ENCODE measurements at places on chromosomes 2 and 18.

DNA sequence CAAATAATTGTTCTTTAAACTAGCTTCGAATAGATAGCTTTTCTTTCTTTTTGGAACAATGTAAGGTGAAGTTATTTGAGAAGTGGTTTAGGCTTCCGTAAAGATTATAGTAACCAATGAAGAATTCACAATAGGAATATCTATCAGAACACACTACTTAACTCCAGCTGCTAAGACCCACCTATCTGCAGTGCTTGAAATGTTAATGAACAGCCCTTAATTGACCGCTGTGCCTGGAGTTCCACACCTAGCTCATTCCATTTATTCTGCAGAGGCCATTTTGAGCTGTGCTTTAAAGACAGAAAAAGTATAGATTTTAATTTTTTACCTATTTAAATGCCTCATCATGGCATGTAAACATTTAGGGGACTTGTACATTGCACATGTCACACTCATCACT, 83.3 kb upstream of the APCDD1 start:
- no peak overlapping the region for H3K27ac ChIP-seq
- H3K27me3 ChIP-seq, result peaks cover 17% of the 10 kb centered on the region
- no peak for DNase-seq
- no peaks in the 10 kb centered on the region for H3K36me3 ChIP-seq

DNA sequence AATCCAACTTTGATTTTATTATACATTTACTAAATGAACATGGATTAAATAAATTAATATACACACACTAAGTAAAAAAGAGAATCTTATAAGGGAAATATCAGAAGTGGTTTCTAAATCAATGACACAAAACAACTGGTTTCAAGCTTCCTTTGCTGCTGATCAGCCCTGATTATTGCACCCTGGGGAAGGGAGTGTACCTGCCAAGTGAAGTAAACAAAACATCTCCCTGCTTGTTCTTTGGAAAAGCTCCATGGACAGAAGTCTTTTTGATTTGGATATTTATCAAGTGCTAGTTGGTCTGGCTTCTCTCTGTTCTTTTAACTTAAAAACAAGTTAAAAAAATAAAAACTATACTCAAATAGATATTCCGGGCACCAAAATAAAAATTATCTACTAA, 190.1 kb downstream of the PDE11A start:
- H3K27ac ChIP-seq, result no peak overlapping the region
- DNase-seq, result no peak
- no peaks in the 10 kb centered on the region for H3K27me3 ChIP-seq
- no peak overlapping the region for H3K4me3 ChIP-seq
- H3K36me3 ChIP-seq, result no peaks in the 10 kb centered on the region

DNA sequence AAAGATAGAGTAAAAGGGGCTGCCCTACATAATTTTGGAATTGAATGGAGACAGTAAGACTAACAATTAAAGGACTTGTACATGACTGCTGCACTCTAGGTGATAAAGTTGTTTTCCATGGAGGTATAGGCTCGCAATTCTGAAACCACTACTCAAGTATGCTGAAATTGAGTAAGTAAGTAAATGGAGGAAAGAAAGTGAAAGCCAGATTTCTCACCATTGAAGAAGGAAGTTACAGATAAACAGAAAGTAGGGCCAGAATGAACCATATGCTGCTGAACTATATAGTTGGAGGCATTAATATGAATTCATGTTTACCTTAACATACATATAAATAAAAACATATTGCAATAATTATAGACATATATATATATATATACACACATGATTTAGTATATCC, 225.7 kb upstream of the ST6GAL2 start:
- no peak overlapping the region for H3K27ac ChIP-seq
- no peaks in the 10 kb centered on the region for H3K36me3 ChIP-seq
- H3K4me3 ChIP-seq, result no peak overlapping the region
- DNase-seq, result no peak

DNA sequence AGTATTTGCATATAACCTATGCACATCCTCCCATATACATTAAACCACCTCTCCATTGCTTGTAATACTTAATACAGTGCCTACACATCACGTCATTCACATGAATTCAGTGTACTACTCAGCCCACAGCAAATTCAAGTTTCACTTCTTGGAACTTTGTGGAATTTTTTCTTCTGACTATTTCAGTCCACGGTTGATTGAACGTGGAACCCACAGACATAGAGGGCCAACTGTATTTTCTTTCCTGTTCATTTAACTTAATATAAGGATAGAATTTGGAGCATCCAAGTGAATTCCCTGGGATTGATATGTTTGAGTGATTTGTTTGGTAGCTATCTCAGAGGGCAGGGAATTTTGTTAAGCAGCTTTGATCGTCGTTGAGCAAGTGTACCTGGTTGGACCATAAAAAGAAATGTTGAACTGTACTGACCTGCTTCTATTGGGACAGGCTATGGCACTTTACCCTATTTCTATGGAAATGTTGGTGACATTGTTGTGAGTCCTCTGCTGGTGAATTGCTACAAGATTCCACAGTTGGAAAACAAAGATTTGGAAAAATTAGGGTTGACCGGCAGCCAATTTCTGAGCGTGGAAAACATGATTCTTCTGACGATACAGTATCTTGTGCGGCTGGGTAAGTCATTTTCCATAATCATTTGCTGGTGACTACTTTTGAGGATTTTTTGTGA, 156.6 kb downstream of the ESCO1 start:
- H3K27me3 ChIP-seq, result peaks cover 11% of the 10 kb centered on the region
- H3K4me3 ChIP-seq, result no peak overlapping the region
- no peak for DNase-seq
- no peak overlapping the region for H3K27ac ChIP-seq
- H3K4me1 ChIP-seq, result peaks cover 7% of the 10 kb centered on the region
- H3K36me3 ChIP-seq, result no peaks in the 10 kb centered on the region

- no peak overlapping the region for H3K4me3 ChIP-seq
- DNase-seq, result peak; percentile 84
- H3K36me3 ChIP-seq, result no peaks in the 10 kb centered on the region
- H3K4me1 ChIP-seq, result peaks cover 4% of the 10 kb centered on the region
- no peaks in the 10 kb centered on the region for H3K27me3 ChIP-seq
Measured at GRCh38 chr2:105545730-105546627, 147.1 kb upstream of the FHL2 start.

DNA sequence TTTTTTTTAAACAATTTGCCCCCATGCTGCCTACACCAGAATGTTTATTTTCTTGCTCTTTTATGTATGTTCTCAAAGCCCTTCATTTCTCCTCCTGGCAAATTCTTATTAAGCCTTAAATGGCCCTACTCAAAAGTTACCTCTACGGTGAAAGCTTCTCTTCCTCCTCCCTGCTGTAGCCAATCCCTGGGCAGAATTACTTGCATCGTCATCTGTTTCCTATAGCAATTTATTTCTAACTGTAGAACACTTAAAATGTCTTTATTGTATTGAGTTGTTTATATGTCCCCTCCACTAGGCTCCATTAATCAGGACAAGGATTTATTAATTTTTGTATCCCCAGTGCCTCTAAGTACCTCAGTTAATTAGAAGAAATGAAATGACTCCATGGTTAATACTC, 2.5 kb upstream of the RAD51AP2 start:
- no peaks in the 10 kb centered on the region for H3K36me3 ChIP-seq
- no peak for DNase-seq
- H3K27ac ChIP-seq, result no peak overlapping the region
- no peak overlapping the region for H3K4me3 ChIP-seq
- H3K27me3 ChIP-seq, result peaks cover 3% of the 10 kb centered on the region

- H3K27me3 ChIP-seq, result peaks cover 2% of the 10 kb centered on the region
- no peaks in the 10 kb centered on the region for H3K36me3 ChIP-seq
- no peak overlapping the region for H3K4me3 ChIP-seq
- peaks cover 34% of the 10 kb centered on the region for H3K4me1 ChIP-seq
- no peak for DNase-seq
Measured at GRCh38 chr2:62409442-62409841, 96.6 kb downstream of the TMEM17 start.

DNA sequence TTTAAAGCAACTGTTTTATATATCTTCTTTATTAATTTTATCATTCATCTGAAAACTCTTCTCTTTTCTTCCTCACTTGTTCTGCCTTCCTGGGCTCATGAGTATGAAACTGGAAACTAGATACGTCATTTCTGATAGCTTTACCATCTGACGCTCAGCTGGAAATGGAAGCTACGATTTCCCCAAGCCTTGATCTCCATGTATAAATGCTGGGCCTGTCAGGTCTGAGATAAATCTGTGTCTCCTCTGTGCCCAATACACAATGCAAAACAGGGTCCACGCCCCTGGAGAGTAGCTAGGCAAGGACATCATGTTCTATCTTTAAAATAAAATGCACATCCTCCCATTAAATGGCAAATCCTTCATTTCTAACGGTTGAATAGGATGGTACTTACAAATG, 238.4 kb downstream of the AFF3 start:
- no peaks in the 10 kb centered on the region for H3K36me3 ChIP-seq
- H3K27ac ChIP-seq, result no peak overlapping the region
- H3K27me3 ChIP-seq, result no peaks in the 10 kb centered on the region
- DNase-seq, result no peak
- H3K4me3 ChIP-seq, result no peak overlapping the region

GRCh38 chr2:227460070-227460485, 11.9 kb upstream of the AGFG1 start:
- peaks cover 13% of the 10 kb centered on the region for H3K4me1 ChIP-seq
- H3K36me3 ChIP-seq, result no peaks in the 10 kb centered on the region
- H3K4me3 ChIP-seq, result no peak overlapping the region
- H3K27ac ChIP-seq, result no peak overlapping the region
- H3K27me3 ChIP-seq, result no peaks in the 10 kb centered on the region
- DNase-seq, result no peak

- H3K4me1 ChIP-seq, result no peaks in the 10 kb centered on the region
- H3K4me3 ChIP-seq, result no peak overlapping the region
- H3K27me3 ChIP-seq, result no peaks in the 10 kb centered on the region
- no peaks in the 10 kb centered on the region for H3K36me3 ChIP-seq
Measured at GRCh38 chr2:236777408-236777807, 207.8 kb downstream of the ACKR3 start.

DNA sequence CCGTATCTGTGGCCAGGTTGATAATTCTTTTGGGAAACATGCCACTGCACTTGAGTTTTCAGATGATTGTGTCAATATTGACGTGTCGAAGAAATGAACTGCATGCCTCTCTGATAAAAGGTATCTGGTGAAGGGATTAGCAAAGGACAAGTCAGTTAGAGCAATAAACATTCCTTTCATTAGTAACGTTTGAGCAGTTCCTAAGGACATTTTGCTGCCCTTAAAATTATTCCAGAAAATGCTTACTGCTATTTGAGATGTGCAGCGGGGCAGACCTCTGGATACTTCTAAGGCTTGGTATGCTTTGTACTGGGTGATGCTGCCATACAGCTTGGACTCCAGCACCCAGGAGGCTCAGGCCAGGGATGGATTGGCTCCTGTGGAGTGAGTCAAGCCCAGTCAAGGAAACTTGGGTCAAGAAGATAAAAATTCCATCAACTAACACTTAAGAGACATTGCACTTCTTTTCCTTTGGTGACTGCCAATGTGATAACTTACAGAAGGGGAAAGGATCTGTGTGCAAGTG, 166.7 kb downstream of the FHOD3 start:
- DNase-seq, result no peak
- H3K4me1 ChIP-seq, result peaks cover 53% of the 10 kb centered on the region
- no peaks in the 10 kb centered on the region for H3K27me3 ChIP-seq
- H3K36me3 ChIP-seq, result no peaks in the 10 kb centered on the region

GRCh38 chr2:85721641-85722040, 27.5 kb downstream of the GNLY start:
- no peaks in the 10 kb centered on the region for H3K36me3 ChIP-seq
- DNase-seq, result no peak
- no peaks in the 10 kb centered on the region for H3K4me1 ChIP-seq

DNA sequence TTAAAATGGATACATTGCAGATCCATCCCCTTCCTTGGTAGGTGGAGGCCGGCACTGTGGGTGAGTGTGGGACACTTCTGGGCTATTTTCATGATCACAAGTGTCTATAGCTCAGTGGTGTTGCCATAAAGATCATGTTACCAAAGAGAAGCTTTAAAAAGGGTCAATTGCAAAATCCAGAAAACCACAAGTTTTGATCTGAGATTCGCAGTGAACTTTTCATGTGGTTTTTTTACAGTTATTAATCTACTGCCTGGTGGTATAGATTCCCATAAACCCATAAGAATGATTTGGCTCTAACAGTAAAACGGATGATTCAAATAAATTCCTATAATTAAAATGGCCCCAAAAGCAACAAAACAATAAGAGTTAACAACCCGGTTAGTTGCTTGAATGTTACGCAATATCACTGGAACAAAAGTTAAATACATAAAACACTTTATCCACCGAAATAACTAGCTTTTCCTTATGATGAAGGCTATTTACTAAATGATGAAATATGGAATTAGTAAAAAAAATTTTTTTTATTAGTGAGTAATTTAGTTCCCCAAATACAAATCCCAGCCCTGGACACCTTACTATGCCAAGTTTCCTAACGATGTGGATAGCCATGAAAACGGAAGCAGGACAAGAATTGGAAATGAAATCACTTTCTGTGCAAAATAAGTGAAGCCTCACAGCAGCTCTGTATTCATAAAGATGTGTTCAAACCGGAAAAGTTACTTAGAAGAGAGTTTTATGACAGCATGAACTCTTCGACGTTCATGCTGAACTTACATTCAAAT, 95.6 kb upstream of the THOC1 start:
- H3K36me3 ChIP-seq, result no peaks in the 10 kb centered on the region
- H3K4me3 ChIP-seq, result no peak overlapping the region
- peaks cover 31% of the 10 kb centered on the region for H3K4me1 ChIP-seq
- H3K27ac ChIP-seq, result no peak overlapping the region
- DNase-seq, result no peak
- no peaks in the 10 kb centered on the region for H3K27me3 ChIP-seq

DNA sequence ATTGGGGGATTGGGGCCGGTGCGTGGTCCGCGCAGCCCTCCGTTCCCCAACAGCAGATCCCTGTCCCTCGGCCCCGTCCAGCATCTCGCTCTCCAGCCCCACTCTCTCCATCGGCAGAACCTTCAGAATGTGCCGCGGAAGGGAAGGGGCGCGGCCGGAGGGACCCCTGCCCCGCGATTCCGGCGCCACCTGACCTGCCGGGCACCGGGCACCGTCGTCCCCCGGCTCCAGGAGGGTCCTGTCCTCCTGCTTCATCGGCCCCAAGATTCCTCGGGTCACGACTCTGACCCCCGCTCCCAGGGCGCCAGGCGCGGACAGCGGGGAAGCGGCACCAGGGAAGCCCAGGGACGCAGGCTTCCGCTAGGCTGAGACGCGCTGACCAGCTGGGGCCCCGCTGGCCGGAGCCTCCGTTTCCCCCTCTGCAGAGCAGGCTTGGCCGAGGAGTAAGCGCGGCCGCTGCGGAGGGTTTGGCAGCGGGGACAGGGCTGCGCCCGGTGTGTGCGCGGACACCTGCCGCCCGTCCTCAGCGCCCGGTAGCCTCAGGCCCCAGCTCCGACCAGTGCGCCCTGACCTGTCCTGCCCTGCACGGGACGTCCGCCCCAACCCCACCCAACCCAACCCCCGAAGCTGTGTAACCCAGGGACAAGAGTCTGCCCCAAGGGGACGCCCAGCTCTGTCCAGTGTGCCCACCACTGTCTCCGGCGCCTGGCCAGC, 16.8 kb upstream of the BOK start:
- DNase-seq, result no peak
- H3K36me3 ChIP-seq, result no peaks in the 10 kb centered on the region
- H3K4me1 ChIP-seq, result peaks cover 4% of the 10 kb centered on the region
- peaks cover 42% of the 10 kb centered on the region for H3K27me3 ChIP-seq
- H3K27ac ChIP-seq, result no peak overlapping the region
